ENCODE measurements at places on chromosomes 1 and 21.

DNA sequence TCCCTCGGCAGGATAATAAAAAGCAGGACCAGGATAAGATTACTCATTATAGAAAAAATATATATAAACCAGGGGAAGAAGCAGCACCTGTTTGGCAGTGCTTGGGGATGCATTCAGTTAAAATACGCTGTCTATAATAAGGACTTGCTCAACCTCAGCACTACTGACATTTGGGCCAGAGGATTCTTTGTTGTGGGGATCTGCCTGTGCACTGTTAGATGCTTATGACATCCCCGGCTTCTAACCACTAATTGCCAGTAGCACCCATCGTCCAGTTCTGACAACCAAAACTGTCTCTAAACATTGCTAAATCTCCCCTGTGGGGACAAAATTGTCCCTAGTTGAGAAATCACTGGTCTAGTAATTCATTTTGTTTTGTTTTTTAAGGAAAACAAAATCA lies 242.1 kb downstream of the SLC45A1 start:
- no peak for DNase-seq

GRCh38 chr1:201228011-201228983 lies 37.7 kb downstream of the IGFN1 start:
- DNase-seq: no peak

- DNase-seq: no peak
Observed at GRCh38 chr21:24294171-24294570, 1313.1 kb downstream of the MRPL39 start.

- DNase-seq: no peak
Observed at GRCh38 chr1:234737967-234738314, 128.0 kb upstream of the IRF2BP2 start.

- peak; percentile 84 for DNase-seq
Observed at GRCh38 chr21:37009740-37010341, 3.3 kb downstream of the RIPPLY3 start.

DNA sequence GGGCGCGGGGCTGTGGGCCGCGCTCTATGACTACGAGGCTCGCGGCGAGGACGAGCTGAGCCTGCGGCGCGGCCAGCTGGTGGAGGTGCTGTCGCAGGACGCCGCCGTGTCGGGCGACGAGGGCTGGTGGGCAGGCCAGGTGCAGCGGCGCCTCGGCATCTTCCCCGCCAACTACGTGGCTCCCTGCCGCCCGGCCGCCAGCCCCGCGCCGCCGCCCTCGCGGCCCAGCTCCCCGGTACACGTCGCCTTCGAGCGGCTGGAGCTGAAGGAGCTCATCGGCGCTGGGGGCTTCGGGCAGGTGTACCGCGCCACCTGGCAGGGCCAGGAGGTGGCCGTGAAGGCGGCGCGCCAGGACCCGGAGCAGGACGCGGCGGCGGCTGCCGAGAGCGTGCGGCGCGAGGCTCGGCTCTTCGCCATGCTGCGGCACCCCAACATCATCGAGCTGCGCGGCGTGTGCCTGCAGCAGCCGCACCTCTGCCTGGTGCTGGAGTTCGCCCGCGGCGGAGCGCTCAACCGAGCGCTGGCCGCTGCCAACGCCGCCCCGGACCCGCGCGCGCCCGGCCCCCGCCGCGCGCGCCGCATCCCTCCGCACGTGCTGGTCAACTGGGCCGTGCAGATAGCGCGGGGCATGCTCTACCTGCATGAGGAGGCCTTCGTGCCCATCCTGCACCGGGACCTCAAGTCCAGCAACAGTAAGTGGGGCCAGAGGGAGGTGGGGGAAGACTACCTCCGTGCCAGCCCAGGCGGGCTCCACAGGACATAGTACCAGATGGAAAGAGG lies 808 bp downstream of the MAP3K21 start:
- peak; percentile 24 for DNase-seq

DNA sequence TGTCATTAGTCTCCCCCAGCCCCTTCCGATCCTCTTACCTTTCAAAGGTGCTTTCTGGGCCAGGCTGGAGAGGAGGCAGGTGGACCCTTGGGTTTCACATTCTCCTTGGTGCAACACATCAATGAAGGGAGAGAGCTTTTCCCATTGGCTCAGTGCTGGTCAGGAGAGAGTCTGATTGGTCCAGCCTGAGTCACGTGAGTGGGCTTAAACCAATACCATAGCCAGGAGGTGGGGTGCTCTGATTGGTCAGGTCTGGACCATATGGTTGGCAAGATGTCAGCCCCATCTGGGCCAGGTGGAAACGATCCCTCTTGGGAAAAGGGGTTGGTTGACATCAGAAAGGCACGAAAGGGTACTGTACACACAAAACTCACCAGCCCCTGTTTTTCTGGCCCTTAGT lies 44.8 kb upstream of the ABCG1 start:
- no peak for DNase-seq

DNA sequence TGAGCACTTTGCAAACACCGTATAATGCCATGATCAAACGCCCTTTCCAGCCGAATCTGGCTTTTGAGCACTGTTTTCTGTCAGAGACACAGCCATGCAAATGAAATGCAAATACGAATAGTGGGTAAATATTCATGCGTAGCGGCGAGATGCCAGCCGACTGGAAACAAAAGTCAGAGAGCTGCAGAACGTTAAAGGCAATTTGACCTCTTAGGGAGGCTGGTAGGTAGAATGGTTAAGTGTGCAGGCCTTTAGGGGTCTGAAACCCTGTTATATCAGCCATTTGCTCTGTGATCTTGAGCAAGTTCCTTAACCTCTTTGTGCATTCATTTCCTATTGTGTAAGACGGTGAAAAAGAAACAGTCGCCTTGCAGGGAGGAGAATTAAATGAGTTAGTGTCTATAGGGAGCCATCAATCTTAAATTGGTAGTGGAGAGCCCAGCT lies 6.5 kb upstream of the SDHB start:
- DNase-seq: no peak

GRCh38 chr1:9297831-9298230 lies 5.1 kb downstream of the SPSB1 start:
- DNase-seq: no peak

DNA sequence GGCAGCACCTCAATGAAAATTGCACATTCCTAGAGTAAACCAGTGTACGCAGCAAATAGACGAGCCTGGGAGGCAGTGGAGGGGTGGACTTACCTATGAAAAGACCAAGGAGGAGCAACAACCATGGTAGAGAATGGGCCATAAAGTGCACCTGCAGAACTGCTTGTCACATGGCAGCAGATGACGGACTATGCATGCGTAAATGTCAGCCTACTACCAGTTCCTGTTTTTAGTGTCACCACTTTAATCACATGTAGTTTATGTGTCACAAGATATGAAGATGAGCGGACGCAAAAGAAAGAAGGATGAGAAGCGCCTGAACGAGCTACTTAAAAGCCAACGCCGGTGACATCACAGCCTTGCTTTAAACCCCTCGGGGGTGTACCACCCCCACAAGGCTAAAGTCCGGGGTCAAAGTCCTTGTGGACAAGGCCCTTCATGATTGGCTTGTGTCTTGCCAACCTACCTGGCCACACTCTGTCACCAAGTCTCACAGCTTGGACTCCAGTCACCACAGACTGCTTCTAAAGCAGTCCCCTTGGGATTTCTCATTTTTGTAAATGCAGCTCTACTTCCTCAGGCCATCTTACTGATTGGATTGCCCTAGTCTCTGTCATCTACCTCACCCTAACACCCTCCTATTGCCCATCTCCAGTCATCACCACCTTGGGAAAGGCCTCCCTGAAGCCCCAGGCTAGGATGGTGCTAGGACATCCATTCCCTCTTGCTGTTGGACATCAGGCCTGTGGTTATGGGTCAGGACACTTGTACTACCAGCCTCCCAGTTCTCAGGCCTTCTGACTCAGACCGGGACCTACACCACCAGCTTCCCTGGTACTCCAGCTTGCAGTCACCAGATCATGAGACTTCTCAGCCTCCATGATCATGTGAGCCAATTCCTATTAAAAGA lies 6.0 kb upstream of the LY9 start:
- no peak for DNase-seq

GRCh38 chr1:24074817-24075589 lies 36.9 kb downstream of the MYOM3 start:
- DNase-seq: no peak

DNA sequence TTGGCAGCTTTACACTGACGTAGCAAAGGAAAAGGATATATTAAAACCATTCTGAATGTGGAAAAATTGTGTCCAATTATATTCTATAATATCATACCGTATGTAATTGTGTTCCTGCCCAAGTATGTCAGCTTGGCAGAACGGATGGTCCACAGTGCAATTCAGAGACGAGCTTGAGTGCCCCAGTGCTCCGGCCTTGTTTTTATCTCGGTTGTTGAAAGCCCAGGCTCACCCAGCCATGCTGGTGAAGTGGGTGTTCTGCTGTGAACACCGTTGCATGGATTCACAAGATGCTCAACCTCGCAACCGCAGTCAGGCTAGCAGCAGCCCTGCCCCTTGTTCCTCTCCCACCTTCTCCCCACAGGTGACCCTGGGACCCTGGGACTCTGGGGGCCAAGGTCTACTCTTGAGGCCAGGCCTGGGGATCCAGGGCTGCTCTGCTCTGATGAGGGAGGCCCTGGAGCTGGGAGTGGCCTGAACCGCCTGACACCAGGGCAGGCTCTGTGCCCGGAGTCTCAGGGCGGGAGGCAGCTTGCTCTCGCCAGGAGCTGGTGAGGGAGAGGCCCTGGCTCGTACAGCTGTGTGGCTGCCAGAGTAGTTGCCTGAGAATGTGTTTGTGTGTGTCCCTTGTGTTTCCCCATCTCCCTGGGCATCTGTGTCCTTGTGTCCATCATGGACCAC lies 11.2 kb downstream of the PTPRF start:
- DNase-seq: no peak

- DNase-seq: no peak
Observed at GRCh38 chr1:204599098-204599497, 82.9 kb downstream of the MDM4 start.

- DNase-seq: no peak
Observed at GRCh38 chr1:246592695-246593094, 26.4 kb downstream of the CNST start.

DNA sequence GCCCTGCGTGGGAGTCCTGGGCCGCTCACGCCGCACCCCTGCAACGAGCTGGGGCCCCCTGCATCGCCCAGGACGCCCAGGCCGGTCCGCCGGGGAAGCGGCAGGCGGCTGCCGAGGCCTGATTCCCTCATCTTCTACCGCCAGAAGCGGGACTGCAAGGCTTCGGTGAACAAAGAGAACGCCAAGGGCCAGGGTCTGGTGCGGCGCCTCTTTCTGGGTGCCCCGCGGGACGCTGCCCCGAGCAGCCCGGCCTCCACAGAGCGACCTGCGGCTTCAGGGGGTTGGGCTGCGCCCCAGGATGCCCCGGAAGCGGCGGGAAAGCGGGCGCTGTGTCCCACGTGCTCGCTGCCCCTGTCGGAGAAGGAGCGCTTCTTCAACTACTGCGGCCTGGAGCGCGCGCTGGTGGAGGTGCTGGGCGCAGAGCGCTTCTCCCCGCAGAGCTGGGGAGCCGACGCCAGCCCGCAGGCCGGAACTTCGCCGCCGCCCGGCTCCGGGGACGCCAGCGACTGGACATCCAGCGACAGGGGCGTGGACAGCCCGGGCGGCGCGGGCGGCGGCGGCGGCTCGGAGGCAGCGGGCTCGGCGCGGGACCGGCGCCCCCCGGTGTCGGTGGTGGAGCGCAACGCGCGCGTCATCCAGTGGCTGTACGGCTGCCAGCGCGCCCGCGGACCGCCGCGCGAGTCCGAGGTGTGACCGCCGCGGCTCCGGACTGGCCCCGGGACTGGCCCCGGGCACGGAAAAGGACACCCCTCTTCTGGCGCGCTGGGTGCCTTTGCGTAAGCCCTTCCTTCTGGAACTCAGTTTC lies 2.7 kb downstream of the FAM110D start:
- peak; percentile 50 for DNase-seq

GRCh38 chr1:83077411-83077810 lies 921.5 kb downstream of the TTLL7 start:
- no peak for DNase-seq

DNA sequence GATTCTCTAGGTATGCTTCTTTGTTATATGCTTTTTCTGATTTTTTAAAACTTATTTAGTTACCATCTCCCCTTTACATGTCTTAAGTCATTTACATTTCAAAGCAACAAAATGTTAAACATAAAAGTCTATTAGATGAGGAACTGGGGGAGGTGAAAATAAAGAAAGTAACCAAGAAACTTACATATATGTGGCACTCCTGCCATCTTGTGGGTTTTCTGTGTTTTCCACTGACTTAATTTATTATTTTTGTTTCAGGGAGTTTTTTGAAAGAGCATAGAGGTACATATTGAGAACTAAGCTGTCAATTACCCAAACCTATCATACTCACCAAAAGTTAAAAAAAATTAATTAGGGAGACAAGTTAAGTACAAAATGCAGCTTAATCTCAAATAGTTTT lies 1531.1 kb downstream of the MRPL39 start:
- no peak for DNase-seq

DNA sequence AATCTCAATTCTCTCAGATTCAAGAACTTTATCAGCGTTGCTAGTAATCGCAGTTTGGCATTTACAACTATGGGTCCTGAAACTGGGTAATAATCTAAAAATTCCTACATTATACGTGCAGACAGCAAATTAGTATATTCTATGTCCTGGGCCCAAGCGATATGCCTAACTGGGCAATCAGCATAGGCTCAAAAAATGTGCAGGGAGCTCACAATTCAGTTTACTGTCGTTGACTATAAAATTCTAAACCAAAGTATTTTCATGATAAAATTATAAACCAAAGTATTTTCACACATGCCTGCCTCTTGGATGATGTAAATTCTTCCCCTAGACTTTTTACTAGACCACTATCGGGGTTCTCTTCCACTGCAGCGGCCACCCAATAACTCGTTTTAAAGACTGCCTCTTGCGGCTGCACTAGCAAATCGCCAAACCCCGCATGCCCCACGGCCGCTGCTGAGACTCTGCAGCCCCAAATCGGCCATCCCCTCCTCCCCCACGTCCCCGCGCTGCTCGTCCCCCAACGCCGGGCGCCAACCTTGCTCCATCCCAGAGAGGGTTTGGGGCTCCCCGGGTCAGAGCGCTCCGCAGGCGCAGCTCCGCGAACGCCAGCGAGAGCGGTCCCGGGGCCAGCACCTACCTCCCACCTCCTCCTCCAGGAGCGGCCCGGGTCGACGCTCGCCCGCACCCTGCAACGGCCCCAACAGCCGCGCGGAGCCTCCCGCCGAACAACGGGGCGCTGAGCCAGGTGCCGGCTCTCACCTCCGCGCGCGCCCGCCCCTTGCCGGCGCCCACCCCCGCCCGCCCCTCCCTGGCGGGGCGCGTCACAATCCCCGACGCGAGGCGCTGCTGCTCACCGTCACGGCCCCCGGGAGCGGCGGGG lies 506 bp downstream of the SSX2IP start:
- peak; percentile 42 for DNase-seq

DNA sequence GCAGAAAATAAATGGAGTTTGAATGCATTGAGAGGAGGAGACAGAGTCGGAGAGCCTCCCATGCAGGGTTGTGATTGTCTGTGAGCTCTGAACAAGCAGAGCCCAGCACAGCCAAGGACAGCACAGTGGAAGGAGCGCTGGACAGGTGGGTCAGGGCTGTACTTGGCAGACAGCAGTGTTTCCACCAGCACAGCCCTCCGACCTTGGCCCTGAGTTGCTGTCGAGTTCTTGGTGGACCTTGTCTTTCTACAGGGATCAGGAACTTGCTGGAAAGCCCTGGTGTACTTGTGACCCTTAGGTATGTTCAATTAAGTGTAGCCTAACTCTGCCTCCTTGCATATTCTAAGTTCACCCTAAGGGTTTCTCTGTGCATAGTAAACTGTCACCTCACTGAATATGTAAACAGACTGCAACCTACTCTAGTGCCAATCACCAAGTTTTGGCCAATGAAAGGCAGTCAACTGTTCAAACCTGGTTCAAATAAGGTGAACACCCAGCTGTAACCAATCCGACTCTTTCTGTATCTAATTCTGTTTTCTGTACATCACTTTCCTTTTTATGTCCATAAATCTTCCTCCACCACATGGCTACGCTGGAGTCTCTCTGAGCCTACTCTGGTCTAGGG lies 86.6 kb upstream of the SLC25A33 start:
- no peak for DNase-seq
